Stimulated activated CD4-positive, alpha-beta T cell treated with anti-CD3 and anti-CD28 coated beads, Interleukin-12 subunit alpha, Interleukin-12 subunit beta, amount 100 ng/mL, for 4 hours (primary cell): ENCODE measurements at places on chromosomes 2 and 18.

DNA sequence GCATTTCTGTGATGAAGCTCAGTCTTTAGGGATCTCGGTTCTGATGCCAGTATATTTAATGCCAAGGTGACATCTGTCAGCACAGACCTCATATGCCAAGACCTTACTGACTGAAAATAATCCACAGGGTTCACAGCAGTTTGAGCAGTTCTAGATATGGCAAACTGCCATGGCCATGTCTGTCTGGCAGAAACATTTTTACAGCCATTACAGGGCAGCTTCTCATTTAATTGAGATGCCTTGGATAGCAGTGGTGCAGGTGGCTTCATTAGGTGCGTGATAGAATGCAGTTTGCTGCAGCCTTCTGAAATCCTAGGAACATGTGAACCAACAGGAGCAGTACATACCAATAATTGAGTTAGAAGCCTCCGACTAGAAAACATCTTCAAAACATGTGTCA lies 510.6 kb downstream of the XIRP2 start:
- no peak for DNase-seq

- DNase-seq = no peak
Observed at GRCh38 chr2:239966853-239967552, 58.1 kb downstream of the NDUFA10 start.

DNA sequence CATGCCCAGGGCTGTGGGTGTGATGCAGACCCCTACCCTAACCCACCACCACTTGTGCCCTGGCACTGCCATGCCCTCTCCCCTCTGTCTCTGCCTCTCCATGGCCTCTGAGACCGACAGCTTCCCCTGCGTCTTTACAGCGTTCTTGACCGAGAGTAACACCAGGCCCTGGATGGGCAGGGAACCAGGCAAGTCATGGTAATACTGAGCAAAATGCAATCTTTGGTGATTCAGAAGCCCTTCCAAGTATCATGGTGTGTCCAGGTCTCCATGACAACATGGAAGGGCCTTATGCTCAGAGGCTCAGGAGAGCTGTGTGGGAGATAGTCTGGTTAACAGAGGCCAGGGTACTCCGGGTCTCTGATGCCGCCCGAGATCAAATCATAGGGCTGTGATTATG lies 176.1 kb downstream of the KLHL29 start:
- no peak for DNase-seq

GRCh38 chr2:238632181-238633060 lies 205.7 kb downstream of the ASB1 start:
- DNase-seq = no peak

GRCh38 chr2:241279413-241279812 lies 36.1 kb downstream of the HDLBP start:
- no peak for DNase-seq

DNA sequence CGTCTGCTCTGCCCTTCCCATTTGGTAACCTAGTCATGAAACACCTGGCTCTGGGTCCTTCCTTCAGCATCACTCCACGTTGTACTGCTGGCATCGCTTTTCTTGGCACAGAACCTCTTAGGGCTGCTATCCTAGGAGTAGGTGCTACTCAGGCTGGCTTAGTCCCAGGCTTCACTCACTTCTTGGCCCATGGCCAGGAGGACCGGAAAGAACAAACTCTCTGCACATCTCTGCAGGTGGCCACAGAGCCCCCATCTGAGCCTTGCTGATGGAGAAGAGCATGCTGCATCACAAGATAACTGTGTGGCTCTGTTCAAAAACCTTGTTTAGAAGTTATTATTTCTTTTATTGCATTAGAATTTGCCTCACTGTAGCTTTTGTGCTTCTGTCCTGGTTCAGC lies 447.2 kb upstream of the TNP1 start:
- DNase-seq = no peak
